ENCODE measurements at places on chromosomes 4 and X.

GRCh38 chrX:129925305-129926092, 19.5 kb downstream of the UTP14A start:
- DNase-seq = peak; percentile 74

- no peak for DNase-seq
These were observed 358.9 kb downstream of the TRAM1L1 start for GRCh38 chr4:116726523-116726922.

DNA sequence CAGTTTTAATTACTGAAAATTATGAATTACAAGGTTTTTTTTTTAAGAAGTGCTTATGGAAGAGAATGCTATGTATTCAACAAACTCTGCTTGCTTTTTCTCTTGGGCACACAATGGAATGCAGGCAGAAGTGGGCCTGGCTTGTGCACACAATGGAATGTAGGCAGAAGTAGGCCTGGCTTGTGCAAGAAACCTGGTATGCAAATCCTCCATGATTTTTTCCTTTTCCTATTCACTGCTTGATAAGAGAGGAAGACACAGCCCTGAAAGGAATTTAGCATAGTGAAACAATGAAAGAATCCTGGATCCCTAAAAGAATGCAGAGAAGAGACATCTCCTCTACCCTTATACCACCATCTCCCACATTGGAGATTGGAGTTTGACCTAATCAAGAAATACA, 138.4 kb downstream of the COL25A1 start:
- no peak for DNase-seq

DNA sequence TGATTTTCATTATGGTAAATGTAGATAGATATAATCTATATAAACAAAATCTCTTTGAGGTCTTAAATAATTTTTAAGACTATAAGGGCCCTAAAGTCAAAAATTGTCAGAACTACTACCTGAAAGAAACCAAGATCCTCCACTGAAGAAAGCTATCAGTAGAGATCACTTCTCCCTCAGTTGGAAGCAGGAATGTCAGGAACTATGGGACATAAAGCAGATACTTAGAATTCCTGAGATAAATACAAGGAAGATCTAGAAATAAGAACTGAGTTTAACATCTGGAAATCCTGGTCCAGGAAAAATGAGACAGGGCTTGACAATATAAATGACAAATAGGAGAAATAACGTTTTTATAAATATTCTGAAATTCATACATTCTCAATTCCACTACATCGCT, 97.2 kb downstream of the ADAMTS3 start:
- DNase-seq = no peak

DNA sequence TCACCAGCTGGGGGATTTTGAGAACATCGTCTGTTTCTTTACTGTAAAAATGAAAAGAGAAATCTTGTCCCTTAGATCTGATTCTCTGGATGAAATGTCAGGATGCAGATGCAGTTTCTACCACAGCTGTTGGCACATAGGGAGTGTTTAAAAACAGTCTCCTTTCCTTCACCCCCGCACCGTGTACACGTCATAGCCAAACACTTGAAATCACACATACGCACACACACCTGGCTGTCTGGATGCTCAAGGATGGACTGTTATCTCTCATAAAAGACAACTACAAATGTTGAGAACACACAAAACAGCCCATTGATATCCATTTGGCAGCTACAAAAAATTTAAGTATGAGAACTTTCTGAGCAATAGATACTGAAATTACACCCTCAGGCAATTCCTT, 275.8 kb upstream of the CLNK start:
- DNase-seq = no peak

DNA sequence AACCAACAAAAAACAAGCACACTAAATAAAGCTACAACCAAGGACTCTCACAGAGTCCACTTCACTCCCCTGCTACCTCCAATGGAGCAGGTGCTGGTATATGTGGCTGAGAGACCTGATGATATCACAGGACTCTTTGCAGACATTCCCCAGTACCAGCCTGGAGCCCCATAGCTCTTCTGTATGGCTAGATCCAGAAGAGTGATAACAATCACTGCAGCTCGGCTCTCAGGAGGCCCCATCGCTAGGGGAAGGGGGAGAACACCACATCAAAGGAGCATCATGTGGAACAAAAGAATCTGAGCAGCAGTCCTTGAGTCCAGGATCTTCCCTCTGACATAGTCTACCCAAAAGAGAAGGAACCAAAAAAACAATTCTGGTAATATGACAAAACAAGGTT, 237.1 kb upstream of the TLL1 start:
- DNase-seq = no peak
